ENCODE measurements at places on chromosomes 3 and 15. TPM values are rescaled to one million over a fixed set of nuclear protein-coding genes. Genes with fewer than 3 reads are reported as not detected.

GRCh38 chr3:188562144-188562543 is 408.2 kb downstream of the LPP start:
- DNase-seq: no peak

DNA sequence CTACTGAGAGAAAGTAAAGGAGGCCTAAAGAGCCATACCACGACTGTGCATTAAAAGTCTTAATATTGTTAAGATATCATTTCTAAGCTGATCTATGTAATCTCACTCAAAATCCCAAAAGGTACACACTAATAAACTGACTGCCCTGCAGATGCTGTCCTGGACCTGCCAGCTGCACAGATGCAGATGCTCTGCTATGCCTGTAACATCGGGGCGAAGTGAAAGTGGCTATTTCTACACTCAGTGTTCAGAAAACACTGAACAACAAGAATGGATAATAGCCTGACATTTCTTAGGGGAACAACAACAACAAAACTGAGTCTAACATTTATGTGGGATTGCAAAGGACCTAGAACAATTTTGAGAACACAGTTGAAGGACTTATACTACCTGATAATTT is 31.9 kb downstream of the RAD18 start:
- DNase-seq: no peak

Gene VIPR1
- total RNA-seq: 7.0 TPM

GRCh38 chr3:70517124-70517890 is 204.9 kb upstream of the MDFIC2 start:
- no peak for DNase-seq

DNA sequence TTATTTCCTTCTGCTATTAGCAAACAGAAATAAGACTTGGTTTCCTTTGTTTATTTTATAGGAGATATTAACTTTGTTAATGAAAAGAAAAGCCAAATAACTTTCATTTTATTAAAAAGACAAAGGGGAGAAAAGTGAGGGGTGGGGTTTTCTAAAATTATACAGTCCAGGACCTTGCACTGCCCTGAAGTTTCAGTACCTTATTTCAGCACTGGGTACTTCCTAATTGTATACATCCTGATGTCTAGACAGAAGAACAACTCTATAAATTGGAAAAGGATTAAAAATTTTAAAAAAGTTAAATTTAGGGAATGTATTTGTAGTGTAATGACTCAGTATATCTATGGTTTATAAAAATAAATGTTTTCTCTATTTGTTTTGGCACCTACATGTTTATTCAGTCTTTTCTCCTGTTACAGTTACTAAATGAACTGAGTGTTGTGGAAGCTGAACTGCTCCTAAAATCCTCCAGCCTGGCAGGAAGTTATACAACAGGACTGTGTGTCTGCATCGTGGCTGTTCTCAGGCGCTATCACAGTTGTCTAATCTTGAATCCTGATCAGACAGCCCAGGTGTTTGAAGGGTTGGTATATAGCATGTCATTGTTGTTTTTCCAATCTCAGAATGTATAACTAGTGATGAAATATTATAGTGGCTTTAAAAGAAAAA is 27.6 kb upstream of the P2RY13 start:
- peak; percentile 43 for DNase-seq

Gene THRB
- total RNA-seq: 9.7 TPM

DNA sequence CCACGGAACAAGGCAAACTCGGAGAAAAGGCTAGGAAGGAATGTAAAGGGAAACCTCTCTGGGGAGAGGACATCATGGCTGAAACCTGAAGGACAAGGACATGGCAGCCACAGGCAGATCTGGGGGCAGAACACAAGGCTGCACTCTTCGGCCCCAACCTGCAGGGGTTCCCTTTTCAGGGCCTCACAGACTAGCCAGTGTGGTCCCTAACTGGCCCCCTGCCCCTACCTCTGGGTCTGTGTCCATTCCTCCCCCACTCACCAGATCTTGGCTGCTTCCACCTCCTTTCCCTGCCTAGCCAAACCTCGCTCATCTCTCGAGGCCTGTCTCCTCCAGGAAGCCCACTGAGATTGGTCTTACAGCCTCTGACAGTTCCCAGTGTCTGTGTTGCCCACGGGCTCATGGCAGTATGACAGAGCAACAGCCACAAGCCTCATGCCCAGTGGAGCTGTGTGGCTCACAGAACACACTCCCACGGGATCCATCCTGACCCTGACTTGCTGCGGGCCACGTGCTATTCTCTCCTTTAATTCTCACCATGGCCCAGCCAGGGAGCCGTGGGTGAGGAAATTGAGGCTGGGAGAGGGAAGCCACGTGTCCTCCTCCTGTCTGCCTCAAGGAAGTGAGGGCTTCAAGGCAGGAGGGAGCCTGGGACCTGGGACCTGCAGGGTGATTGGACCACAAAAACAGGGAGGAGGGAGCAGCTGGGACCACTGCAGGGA is 26.5 kb downstream of the WNT7A start:
- no peak for DNase-seq

Measured in PC-3 (cell line).